ENCODE measurements at places on chromosomes 13 and 19. TPM values are rescaled to one million over a fixed set of nuclear protein-coding genes. Genes with fewer than 3 reads are reported as not detected.

Gene LILRA1
- 0.31 TPM for total RNA-seq

Gene CEP89
- total RNA-seq: 12.1 TPM

Gene CYP4F12
- 1.4 TPM for total RNA-seq

Gene CLIP3
- 2.9 TPM for total RNA-seq

DNA sequence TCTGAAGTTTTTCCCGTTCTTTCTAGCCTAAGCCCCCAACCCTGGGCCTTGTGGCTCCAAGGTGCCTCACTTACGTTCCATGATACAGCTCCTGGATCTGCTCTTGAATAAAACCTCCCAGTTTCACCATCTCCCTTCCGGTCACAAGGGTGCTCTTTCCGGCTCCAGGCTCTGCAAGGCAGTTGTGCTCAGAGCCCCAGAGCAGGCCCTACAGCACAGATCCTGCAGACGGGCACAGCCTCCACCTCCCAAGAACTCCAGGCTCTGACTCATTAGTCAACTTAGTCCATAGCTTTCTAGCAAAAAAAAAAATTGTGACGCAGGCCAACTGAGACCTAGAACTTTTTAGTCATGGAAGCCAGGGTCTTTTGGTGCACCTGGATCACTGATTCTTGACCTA is 33.9 kb upstream of the SLC7A10 start:
- no peak for DNase-seq

DNA sequence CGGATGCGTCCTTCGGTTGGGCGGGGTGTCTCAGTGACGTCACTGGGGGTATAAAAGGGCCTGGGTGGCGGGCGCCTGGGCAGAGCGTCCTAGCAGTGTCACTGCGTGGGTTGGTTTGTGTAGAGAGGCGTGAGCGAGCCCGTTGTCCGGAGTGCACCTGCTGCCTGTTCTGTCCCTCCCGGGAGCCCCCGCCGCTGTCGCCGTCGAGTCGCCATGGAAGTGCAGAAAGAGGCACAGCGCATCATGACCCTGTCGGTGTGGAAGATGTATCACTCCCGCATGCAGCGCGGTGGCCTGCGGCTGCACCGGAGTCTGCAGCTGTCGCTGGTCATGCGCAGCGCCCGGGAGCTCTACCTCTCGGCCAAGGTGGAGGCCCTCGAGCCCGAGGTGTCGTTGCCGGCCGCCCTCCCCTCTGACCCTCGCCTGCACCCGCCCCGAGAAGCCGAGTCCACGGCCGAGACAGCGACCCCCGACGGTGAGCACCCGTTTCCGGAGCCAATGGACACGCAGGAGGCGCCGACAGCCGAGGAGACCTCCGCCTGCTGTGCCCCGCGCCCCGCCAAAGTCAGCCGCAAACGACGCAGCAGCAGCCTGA is 2.9 kb downstream of the IER2 start:
- DNase-seq: peak; percentile 98

DNA sequence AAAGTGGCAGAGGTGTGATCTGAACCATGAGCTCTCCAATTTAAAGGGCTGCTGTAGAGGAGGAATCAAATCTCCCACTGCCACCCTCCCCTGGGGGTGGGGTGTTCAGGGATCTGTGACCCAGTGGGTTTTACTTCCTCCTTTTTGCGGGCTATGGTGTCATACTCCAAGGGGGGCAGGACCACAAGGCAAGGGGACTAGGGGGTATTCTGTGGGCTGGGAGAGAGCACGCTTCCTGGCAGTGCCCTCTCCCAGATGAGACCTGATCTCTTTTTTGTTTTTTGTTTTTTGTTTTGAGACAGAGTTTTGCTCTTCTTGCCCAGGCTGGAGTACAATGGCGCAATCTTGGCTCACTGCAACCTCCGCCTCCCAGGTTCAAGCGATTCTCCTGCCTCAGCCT is 10.3 kb downstream of the PLD3 start:
- peak; percentile 57 for DNase-seq

- no peak for DNase-seq
Measured at GRCh38 chr19:43936188-43936587, 1.1 kb upstream of the ZNF45 start.

- DNase-seq: no peak
Measured at GRCh38 chr13:29713839-29714238, 118.4 kb upstream of the SLC7A1 start.

All from muscle of leg (tissue), 16 donors.